ENCODE measurements at places on chromosomes 16 and 17.

- no peak for DNase-seq
These were observed 8.9 kb downstream of the MPP2 start for GRCh38 chr17:43898446-43898845.

DNA sequence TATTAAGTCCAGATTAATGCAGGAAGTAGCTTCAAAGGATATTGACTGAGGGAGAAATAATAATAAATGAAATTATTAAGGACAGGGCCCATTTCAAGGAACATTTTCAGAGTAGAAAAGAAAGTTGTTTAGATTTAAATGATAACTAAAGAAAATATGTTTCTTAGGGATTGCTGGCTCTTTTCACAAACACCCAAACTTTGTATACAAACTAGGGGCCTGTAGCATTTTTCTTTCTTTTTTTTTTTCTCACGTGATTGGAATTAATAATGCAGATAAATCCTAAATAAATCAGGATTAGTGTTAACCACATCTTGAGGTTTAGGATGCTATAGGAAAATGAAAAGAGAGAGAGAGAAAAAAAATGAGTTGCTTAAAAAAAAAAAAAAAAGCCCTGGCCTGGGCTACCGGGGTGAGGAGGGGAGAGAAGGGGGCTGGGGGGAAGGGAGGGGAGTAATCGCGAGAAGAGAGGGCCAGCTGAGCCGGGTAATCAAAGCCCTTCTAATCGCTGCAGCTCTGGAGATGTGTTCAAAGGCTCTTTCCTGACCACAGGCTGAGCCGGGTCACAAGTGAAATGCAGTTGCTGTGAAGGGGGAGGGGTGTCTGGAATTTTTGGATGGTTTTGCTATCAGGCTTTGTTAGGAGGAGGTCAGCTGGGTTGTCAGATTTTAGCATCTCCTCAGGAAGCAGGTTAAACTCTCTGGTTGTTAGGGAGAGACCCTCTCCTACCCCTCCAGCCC, 104.6 kb upstream of the ZFHX3 start:
- DNase-seq = no peak

DNA sequence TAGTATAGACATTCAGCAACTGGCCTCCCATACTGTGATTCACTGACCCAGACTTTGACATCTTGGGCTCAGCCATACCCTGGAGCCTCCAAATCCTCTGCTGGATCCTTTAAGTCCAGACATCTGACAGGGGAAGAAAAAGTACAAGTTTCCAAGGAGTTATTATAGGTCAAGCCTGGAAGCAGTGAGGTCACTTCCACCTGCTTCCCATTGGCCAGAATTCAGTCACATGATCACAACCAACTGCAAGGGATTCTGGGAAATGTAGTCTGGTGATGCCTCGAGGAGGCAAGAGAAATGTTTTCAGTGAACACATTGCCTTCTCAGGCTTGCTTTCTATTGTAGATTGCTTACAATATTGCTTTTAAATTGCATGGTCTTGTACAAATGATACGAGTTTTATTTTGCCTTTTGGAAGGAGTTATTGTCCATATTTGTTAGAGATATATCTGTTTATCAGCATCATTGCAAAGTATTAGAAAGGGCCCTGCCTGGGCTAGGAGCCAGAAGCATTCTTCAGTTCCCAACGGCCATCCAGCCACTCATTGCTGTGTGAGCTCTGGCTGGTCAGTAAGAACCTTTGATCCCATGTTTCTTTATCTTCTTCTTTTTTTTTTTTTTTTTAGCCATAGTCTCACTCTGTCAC, 696.9 kb downstream of the WWOX start:
- DNase-seq = peak; percentile 3

GRCh38 chr17:27494192-27495091, 38.2 kb downstream of the KSR1 start:
- no peak for DNase-seq

DNA sequence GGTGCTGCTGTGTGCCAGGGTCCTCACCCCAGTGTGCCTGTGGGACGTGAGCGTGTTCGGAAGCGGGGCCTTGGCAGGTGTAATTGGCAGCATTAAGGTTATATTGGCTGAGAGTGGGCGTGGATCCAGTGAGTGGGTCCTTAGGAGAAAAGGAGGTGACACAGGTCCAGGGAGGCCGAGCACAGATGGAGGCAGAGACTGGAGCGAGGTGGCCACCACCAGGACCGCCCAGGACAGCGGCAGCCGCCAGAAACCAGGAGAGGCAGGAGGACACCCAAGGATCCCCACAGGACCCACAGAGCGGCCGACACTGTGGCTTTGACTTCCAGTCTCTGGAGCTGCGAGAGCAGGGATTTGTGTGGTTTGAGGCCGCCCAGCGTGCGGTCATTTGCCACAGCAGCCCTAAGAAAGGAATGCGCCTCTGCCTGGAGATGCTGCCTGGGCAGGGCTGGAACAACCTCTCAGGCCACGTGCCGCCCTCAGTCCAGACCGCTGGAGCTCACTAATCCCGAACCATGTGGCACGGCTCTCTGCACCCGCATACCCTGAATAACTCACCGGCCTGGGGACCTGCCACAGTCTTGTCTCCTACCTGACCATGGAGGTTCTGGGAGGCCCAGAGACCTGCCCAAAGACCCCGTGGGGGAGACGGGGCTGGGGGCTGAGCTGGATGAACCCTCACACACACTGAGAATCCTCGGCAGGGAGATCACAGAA, 45.4 kb downstream of the SOX8 start:
- DNase-seq = no peak

- no peak for DNase-seq
These were observed 9.9 kb downstream of the FOXJ1 start for GRCh38 chr17:76131051-76131691.

DNA sequence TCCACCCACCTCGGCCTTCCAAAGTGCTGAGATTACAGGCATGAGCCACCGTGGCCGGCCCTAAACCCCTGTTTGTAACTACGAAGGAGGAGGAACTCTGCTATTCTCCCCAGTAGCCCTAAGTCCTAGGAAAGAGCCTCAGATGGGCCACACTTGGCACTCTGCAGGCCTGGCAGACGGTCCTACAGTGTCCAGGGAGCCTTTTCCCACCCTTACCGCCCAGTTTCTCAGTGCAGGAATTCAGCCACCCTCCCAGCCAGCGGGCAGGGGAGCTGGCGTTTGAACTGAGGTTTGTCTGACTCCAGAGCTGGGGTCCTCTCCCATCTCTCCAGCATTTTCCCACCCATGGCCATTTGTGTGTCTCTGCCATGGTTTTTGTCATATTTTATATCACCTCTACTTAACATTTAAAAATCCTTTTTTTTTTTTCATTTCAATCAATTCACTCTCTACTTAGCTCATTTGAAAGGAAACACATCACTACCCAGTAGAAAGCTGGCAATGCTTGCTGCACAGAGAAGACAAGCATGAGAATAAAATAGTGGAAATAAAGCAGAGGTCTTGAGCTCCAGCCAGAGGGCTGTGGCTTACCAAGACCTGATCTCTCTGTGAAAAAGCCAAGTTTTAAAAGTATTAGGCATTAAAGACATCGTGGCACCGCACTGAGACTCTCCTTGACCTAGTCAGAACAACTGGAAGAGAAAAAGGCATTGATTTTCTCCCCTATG, 34.9 kb downstream of the BCO1 start:
- DNase-seq = no peak

GRCh38 chr16:69794486-69794885, 32.4 kb downstream of the WWP2 start:
- DNase-seq = no peak

DNA sequence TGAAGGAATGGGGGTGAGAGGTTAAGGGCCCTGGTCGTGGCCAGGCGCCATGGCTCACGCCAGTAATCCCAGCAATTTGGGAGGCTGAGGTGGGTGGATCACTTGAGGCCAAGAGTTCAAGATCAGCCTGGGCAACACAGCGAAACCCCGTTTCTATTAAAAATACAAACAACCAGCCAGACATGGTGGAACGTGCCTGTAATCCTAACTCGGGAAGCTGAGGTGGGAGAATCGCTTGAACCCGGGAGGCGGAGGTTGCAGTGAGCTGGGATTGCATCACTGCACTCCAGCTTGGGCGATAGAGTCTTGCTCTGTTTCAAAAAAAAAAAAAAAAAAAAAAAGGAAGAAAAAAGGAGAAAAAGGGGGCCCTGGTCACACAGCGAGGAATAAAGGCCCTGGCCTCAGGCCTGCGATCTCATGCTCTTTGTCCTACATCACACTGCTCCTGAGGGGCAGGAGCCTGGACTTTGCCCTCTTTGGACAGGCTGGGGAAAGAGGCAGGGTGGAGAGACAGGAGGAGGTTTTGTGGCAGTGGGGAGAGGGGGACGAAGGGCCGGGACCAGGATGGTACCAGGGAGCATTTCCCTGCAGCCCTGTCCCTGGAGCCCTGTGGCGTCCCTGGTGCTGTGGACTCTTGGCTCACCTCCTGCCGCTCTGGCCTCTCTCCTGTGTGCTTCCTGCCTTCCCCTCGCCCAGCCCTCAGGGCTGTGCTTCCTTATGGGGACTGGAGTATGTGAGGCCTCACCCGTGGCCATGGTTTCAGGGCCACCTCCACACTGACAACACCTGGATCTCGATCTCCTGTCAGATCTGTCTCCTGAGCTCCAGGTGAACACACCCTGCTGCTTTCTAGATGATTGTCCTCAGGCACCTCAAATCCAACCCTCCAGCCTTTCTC, 19.7 kb upstream of the SLC25A19 start:
- no peak for DNase-seq

DNA sequence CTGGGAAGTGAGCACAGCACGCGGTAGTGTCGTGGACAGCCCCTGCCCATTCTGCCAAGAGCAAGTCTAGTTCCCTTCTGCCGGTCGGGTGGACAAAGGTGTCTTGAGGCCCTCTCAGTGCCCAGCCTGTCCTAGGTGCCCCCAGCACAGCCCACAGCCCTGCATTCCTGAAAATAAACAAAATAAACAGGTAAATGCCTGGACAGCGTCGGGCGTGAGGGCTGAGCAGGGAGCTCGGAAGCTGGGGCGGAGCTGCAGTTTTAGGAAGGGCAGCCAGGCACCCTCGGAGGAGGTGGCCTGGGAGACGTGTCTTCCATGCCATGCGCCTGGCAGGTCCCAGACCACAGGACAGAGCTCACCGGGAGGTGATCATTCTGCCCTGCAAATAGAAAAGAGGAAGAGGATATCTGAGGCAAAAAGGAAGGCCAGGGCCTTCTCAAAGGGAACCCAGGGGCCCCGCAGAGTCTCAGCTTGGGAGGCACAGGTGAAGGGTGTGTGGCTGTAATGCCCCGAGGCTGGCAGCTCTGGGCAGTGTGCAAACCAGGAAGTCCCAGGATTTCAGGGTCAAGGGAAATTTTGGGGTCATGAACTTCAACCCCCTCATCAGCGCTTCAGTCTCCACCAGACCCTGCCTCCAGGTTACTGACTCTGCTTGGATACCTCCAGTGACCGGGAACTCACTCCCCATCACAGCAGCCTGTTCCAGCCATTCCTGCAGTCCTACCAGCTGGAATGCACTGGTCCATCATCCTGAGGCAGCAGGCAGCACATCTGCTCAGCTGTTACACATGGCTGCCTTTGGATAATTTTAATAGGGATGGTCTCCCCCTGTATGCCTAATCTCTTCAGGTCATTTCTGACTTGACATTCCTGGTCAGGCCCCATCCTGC, 1.7 kb downstream of the ZNF469 start:
- DNase-seq = no peak

DNA sequence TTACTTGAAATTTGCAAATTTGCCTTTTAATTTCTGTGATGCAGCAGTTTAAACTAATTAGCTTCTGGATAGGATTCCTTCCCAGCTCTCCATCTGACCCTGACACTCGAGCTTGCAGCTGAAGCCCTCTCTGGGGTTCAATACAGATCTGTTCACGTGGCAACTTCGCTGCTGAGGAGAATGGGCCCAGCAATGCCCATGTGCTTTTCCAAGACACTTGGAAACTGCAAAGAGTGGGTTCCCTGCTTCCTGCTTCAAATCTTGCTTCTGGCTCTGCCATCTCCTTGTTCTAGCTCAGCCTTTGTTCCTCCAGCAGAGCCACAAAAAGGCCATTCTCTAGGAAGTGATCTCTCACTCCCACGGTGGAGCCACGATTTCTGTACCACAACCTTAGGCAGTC, 50.0 kb upstream of the IRX6 start:
- DNase-seq = no peak

Data from T-helper 9 cell (primary cell).